ENCODE measurements at places on chromosomes 12 and 14.
A peak's percentile ranks its signal among the peaks of the same experiment; 100 is the strongest.

DNA sequence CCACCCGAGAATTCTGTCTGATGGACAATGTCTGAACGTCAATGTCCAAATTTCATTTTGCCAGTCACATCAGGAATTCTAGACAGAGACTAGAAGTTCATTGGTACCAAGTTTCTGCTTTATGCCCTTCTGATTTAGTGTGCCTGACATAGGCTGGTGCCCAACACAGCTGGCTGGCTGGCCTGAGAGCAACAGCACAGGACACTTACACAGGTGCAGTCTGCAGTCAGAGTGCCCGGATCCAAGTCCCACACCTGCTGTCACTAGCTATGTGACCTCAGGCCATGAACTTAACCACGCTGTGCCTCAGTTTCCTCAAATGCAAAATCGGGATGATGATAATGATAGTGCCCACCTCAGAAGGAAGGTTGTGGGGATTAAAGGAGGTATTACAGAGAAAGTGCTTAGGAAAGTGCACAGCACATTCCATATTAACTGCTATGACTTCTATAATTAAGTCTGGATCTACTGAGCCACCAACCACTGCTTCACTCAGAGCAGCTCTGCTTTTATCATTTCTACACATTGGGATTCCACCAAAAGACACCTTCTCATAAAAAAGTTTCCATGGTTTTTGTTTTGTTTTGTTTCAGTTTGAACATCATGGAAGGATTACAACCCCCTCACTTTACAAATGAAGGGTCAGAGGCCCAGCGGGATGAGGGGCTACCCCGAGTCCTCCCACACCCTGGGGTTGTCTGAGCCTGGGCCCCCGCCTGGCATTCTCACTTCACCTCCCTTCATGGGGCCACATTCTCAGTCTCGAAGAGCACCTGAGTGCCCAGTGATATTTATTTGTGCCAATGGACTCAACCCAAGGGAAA is 168.8 kb upstream of the BCL2L14 start:
- peak; percentile 22 for DNase-seq

GRCh38 chr12:69042970-69043369 is 110.0 kb upstream of the CPM start:
- no peak for DNase-seq

GRCh38 chr14:81033698-81034240 is 78.3 kb downstream of the TSHR start:
- no peak for DNase-seq

- no peak for DNase-seq
Measured at GRCh38 chr14:99141236-99141635, 130.8 kb downstream of the BCL11B start.

- no peak for DNase-seq
Measured at GRCh38 chr12:69339999-69340398, 8.2 kb upstream of the LYZ start.

DNA sequence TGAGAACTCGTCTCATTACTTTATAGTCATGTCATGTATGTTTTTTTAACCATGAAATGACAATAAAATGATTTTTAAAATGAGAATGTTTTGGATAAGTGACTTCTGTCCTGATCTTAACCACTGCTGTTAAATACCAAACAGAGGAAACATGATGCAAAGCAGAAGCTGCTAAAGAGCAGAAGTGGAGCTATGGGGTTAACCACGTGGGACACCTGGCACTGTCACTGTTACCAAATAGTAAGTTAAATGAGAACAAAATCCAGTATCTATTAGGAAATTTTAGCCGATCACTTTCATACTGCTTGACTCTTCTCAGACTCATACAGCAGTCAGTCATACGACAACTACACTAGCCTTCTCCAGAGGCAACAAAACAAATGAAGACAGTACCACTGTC is 82.4 kb downstream of the SCAF11 start:
- DNase-seq = no peak

- no peak for DNase-seq
Measured at GRCh38 chr12:107984973-107985372, 144.1 kb upstream of the WSCD2 start.

DNA sequence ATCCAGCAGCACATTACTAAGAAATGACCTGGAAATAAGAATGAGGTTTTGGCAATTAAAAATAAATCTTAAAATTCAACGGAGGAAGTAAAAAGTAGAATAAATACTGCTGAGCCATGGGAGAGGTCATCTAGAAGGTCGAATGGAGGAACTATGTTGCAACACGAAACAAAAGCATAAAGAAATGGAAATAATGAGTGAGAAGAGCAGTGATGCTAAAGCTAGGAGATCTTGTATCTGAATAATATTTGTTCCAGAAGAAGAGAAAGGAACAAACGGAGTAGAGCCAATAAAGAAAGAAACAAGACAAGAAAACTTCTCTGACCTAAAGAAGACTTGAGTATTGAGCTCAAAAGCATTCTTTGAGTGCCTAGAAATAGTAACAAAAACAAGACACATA is 6.6 kb upstream of the KRT7 start:
- DNase-seq = no peak

DNA sequence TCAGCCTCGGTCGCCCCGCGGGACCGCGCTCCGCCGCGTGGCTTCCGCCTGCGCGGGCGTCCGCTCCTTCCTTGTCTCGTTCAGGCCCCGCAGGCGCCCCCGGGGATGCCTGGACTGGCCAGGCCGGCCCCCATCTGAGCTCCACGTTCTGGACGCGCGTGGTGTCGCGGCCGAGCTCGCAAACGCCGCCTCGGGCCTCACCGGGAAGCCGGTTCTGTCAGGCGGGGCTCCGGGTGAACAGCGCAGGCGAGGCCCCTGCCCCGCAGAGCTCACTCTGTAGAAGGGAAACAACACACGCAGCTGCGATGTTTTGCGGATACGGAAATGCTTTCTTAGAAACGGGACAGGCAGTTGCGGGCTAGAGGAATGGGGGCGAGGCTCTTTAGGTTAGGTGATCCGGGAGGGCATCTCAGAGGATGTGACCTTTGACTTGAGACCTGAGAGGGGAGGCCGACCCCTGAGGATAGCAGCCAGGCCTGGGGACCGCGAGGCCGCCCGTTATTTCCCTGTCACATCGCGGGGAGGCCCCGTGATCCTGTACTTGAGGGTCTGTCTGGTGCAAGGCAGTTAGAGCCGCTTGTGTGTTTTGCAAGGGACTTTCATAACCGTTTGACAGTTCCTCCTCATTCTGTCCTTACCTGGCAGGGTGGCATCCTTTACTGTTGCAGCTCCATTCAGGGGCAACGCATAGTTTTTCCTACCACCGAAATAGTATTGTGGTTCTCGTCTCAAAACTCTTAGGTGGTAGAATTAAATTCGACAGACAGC is 584 bp downstream of the VRK1 start:
- DNase-seq = peak; percentile 58

- DNase-seq = no peak
Measured at GRCh38 chr12:113823016-113823415, 143.1 kb downstream of the RBM19 start.

GRCh38 chr12:50984586-50985298 is 32.4 kb downstream of the HIGD1C start:
- DNase-seq = no peak

GRCh38 chr12:124709722-124710687 is 142.6 kb upstream of the NCOR2 start:
- DNase-seq = no peak

GRCh38 chr12:3641428-3642018 is 111.4 kb downstream of the CRACR2A start:
- DNase-seq = no peak

GRCh38 chr14:85475113-85475512 is 54.8 kb upstream of the FLRT2 start:
- DNase-seq = no peak

DNA sequence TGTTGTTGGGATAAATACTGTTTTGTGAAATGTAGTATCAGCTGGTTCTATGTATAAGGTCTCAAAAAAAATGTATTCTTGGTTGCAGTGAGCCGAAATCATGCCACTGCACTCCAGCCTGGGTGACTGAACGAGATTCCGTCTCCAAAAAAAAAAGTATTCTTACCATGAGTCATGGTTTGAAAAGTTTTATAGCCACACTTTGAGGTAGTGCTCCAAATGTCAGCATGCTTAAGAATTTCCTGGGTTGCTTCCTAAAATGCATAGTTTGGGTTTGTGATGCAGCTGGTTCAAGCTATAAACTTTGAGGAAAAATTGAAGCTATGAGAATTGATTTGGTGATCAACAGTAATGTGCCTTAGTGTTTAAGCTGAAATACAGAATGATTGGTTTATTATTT is 48.0 kb downstream of the ETNK1 start:
- DNase-seq = no peak

DNA sequence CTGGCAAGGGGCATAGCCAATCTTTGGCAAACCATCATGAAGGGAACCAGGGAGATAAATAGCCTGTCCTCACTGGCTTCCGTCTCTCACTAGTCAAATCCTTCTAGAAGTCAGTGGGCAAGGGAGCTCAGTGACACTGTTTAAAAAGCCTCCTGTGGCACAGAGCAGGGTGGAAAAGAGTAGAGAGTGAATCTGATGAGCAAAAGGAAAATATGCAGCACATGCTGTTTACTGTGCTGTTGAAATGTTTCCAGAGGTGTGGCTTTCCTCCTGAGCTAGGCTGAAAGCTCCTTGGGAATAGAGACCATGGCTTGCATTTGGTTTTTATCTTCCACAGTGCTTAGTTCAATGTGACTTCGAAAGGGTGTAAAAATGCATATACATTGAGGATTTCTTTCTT is 7.7 kb upstream of the DYRK2 start:
- no peak for DNase-seq

DNA sequence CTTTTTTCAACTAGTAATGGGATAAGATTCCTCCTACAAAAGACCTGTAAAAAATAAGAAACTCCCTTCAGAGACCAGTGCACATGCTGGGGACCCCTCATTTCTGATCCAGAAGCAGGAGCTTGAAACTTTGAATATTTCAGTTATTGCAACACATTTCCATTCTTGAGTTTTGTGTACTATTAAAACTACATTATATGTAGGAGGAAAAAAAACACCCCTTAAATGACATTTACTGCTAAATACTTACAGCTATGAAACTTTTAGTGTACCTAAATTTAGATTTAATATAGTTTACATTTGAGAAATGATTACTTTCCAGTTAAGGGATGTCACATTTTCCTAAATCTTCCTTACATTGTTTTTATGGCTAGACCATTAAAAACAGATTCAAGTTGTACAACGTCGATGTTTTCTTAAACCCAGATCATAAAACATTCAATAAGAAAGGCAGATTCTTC is 4.1 kb downstream of the LRIG3 start:
- no peak for DNase-seq

DNA sequence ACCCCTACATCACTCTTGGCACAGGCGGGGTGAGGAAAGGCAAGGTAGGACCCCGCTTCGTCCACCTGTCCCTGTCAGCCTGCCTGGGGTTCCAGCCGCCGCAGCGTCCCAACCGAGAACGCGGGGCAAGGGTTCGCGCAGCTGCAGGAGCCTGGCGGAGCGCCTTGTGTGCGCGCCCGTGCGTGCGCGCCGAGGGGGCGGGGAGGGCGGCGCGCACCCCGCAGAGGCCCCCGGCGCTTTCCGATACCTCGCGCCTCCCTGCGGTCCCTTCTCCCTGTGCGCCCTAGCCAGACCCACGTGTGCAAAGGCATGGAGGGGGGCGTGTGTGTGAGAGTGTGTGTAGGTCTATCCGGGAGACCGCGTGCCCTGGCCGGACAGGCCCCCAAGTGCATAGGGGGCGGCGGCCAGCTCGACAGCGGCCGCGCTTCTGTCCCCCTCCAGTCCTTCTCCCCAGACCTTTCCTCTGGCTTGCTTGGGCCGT is 122.4 kb downstream of the TSPAN9 start:
- no peak for DNase-seq

DNA sequence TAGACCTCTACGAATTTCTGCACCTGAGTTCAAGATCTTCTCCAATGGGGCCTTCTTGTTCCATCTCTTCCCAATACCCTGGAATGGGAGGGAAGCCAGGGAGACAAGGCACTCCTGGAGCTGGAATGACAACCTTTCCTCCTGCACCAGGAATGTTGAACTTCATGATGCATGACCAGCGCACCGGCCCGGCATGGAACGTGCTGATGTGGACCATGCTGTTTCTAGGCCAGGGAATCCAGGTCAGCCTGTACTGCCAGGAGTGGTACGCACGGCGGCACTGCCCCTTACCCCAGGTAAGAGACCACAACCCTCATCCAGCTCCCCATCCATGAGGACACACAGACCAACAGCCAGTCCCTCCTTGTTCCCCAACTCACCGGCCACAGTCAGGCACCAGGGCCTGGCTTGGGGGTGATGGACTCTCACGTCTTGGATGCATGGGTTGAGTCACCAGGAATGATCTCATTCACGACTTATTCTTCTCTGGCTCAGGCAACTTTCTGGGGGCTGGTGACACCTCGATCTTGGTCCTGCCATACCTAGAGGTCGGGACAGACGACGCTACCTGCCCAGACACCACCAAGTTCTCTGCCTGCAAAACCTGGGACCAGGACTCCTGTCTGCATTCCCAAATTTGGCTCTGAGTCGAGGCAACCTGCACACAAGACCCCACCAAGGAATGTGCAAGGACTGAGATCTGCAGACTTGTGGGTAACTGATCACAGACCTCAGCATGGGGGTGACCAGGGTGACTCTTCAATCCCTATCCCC is 20.5 kb downstream of the SOAT2 start:
- no peak for DNase-seq

- DNase-seq = no peak
Measured at GRCh38 chr12:62660756-62661155, 194.1 kb downstream of the MON2 start.

GRCh38 chr14:33671556-33671955 is 279.3 kb downstream of the EGLN3 start:
- no peak for DNase-seq

- no peak for DNase-seq
Measured at GRCh38 chr14:67564236-67564635, 31.1 kb downstream of the PLEKHH1 start.

GRCh38 chr12:94550964-94551363 is 91.3 kb upstream of the CEP83 start:
- DNase-seq = no peak

- DNase-seq = no peak
Measured at GRCh38 chr12:58247633-58248032, 306.3 kb downstream of the ATP23 start.

DNA sequence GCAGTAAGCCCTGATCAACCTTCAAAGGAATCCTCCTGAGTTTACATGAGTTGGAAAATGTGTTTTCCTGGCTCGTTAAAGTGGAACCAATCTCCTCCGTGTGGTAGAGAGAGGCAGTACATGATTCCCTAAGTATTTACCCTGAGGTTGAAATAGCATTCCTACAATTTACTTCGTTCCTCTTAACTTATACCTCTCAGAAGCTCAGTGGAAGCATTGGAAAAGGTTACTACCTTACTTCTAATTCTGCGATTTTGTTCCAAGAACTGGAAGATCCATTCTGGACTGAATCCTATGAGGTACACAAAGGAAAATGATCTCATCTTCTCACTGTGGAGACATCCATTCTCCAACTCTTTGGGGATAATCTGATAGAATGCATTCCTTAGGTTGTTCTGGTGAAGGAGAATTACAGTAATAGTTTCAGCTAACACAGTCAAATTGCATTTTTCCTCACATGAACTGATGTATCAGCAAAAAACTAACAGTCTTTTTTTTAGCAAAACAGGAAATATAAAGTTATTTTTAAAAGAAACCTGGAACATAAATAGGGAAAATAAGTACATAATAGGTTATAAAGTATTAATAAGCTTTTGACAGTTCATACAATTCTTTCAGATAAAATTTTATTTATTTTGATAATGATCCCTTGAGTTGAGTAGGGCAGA is 475.6 kb downstream of the PDZRN4 start:
- DNase-seq = no peak
